ENCODE measurements at places on chromosomes 4 and X.
A peak's percentile ranks its signal among the peaks of the same experiment; 100 is the strongest.

GRCh38 chrX:65034292-65034667 lies 58.0 kb upstream of the ZC4H2 start:
- no peak for DNase-seq

DNA sequence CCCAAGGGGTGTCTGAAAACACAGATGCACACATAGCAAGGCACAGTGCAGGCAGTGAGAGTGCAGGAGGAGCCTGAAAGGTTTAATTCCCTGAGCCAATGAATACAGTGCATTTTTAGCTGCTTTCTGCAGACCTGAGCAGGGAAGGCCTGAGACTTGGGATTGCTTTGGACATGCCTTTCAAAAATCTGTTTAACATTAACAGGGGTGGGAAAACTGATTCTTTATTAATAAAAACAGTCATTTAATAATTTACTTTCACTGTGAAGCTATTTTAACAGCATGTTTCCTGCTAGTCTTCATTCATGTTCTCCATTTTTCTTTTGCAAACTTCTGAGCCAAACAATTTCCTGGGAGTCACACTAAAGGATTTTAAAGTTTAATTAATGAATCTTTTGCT lies 488.1 kb downstream of the SMARCA1 start:
- DNase-seq = no peak

DNA sequence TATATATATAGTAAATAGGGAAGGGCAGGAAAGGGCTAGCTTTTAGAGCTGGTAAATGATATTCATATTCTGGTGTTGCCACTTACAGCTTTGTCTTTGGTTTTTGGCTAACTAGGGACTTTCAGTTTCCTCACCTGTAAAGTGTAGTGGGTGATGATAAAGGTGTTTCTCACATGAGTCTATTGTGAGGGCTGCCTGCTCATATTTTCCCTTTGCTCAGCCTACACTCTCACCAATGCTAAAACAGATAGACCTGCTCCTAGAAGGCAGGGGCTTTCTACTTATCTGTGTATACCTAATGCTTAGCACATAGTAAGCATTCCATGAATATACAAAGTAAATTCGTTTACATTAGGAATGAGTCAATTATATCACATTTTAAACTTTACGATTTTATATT lies 137.2 kb upstream of the HS3ST1 start:
- no peak for DNase-seq

DNA sequence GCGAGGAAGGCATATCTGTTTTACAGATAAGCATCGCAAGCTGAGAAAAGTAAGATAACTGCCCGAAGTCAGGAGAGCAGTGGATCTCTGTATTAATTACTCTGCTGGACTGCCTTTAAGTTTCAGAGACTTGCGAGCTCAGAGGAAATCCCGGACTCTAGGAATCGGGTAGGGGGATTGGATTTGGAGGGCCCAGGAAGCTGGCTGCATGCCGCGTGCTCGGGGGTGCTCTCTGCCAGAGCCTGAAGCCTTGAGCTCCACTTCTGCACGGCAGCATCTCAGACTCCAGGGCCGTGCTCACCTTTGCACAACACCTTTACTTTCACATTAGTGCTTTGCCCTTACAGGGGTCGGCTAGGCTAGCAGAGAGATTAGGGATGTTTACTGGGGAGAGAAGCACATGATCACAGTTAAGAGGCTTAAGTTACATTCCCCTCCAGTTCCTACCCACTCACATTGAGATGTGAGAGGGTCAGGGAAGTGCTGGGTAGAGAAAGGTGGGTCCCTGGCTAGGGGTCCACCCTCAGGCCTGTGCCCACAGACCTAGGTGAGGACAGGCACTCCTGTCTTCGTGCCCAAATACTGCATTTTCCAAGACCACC lies 57.0 kb downstream of the TRIML1 start:
- DNase-seq = no peak

GRCh38 chr4:19486400-19486799 lies 765.3 kb upstream of the SLIT2 start:
- DNase-seq = no peak

- DNase-seq = peak; percentile 59
These were observed 427 bp downstream of the NKX1-1 start for GRCh38 chr4:1405636-1406393.

DNA sequence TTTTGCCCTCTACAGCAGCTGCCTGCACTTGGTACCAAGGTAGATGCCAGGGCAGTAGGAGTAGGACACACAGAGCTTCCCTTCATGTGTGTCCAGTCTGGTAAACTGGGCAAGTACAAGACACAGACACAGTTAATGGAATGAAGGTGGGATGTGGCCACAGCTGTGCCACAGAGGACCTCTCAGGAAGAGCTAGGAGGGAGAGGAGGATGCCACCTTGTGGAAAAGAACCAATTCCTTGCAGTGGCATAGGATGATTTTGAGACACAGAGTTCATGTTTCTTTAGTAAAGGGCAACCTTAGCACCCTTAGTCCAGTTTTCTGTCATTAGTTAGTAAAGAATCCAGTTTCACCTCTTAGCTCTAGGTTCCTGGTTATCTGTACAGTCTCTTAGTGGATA lies 36.3 kb upstream of the TBC1D14 start:
- DNase-seq = no peak

GRCh38 chr4:8164194-8164565 lies 5.6 kb upstream of the ABLIM2 start:
- no peak for DNase-seq

DNA sequence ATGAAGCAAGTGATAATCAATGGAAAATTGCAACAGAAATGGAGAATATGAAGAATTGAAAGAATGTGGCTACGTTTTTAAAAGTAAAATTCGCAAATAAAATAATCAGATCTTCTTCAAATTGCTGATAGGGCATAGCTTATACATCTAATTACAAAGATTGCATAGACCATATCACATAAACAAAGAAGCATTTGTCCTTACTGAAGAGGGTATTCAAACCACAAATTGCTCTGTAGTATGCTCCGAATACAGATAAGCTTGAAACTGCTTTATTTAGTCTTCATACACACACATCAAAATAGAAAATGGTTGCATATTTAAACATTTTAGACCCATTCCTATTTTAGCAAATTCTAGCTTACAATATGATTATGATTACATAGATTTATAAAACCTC lies 206.7 kb upstream of the SLIT2 start:
- no peak for DNase-seq

DNA sequence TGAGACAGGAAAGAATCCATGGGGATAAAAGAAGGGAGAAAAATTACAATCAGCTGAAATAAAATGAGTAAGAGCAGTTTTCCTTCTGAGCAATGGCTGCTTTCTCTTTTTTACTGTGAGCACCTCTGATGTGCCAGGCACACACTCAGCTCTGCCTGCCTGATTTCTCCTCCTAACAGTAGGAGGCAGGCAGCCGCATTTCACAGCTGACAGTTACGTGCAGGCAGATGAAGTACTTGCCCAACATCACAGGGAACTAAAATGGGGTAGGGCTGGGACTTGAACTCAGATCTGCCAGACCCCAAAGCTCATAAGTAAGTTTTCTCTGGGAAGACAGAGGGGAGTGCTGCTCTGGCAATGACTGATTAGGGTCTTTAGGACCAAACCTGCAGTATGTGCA lies 54.6 kb downstream of the C4orf50 start:
- no peak for DNase-seq

GRCh38 chr4:6881908-6882307 lies 27.7 kb upstream of the TBC1D14 start:
- DNase-seq = no peak

- DNase-seq = no peak
These were observed 8.9 kb downstream of the LEF1 start for GRCh38 chr4:108159845-108160244.

DNA sequence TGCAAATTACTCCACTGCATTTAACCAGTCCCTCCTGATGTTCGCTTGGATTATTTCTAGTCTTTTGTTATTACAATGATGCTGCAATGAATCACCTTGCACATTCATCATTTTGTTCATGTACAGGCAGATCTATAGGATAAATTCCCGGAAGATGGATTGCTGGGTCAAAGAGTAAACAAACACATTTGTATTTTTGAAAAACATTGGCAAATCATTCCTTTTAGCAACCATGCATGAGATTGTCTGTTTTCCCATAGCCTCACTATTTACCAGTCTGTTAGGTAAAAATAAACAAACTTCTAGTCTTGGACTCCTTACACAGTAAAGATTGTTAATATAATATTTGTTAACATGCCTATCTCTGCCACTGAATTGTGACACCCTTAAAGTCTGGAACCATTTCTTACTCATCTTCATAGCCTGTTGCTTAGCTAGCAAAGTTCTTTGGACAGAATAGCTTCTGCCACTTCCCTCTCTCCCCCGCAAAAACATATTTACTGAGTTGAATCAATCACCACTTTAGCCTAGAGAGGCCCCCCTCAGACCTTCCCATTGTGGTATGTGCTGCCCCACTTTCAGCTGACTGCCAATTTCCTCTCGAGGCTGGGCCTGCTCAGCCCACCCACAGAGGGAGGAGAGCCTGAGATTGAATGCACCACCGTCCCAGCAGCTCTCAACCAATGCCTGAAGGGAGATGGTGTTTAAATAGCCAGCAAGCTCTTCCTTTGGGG lies 108.4 kb upstream of the ATXN3L start:
- no peak for DNase-seq

DNA sequence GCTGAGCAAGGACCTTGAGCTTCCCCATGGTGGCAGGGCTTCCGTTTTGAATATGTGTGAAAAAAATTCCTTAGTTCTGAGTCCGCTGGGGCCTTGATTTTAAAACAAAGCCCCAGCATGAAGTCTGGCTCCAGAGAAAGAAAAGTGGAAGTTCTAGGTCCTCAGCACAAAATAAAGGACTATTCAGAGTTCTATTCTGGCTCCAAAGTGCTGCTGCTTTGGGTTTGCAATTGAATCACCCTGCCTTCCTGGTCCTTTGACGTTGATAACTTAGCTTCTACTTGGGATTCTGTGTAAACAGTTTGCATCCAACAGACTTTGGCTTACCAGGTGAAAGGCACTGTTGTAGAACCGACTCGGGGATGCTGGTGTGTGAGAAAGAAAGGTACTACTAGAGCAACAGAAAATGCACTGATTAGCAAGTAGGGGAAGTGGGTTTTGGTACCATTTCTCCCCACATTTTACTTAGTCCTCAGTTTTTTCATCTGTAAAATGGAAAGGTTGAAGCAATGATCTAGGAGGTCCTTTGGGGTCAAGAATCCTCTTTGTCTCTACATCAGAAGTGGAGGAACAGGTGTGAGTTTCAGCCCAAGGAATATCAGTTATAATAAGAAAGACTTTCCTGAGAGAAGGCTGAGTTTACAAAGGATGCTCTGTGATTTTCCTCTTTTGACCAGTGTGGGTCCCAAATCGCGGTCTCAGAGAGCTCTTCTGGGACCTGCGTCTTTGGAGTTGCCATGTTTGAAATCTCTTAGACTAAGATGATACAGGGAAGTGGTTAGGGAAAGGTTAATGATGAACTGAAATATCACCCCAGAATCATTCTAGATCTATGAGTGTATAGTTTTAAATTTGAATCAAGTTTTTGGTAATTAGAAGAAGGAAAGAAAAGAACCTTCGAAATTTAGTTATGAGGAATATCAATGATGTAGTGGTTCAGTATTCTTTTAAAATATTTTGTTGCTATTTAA lies 28.2 kb downstream of the IGFBP7 start:
- DNase-seq = no peak

GRCh38 chrX:118861338-118861737 lies 37.7 kb downstream of the ZCCHC12 start:
- DNase-seq = no peak

GRCh38 chr4:185307136-185307950 lies 88.4 kb downstream of the LRP2BP start:
- no peak for DNase-seq

GRCh38 chr4:25169446-25169845 lies 9.2 kb upstream of the SEPSECS start:
- no peak for DNase-seq

DNA sequence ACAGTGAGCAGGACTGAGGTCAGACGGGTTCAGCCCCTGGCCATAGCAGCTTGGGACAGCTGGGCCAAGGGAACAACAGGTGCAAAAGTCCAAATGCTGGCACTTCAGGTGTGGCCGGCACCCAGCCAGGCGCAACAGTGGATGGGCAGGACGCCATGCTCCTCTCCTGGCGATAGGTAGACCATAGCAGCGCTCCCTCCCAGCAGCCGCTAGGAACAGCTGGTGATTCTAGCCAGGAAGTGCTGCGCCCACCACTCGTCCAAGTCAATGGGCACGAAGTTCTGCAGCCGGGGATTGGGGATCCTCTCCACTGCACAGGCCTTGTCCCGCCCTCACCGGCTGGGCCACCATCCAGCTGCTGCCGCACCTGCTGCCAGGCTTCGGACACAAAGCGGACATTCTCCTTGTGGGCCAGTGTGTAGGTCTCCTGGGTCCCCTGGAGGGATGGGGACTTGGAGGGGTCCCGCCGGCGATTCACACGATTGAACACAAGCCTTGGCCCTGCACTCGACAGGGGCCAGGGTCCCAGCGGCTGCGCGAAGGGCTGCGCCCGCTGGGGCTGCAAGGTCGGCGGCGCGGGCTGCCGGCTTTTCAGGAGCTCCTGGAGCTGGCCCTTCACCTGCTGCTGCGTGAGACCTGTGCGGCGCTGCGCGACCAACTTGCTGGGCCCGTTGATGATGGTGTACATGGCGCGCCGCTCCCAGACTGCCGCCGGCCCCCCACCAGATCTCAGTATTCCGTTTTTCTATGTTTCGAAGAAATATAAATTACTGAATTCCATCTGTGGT lies 227.5 kb upstream of the STK26 start:
- no peak for DNase-seq

GRCh38 chrX:29852767-29853166 lies 362.6 kb upstream of the MAGEB2 start:
- DNase-seq = no peak

GRCh38 chr4:7424553-7425111 lies 10.1 kb downstream of the PSAPL1 start:
- no peak for DNase-seq

DNA sequence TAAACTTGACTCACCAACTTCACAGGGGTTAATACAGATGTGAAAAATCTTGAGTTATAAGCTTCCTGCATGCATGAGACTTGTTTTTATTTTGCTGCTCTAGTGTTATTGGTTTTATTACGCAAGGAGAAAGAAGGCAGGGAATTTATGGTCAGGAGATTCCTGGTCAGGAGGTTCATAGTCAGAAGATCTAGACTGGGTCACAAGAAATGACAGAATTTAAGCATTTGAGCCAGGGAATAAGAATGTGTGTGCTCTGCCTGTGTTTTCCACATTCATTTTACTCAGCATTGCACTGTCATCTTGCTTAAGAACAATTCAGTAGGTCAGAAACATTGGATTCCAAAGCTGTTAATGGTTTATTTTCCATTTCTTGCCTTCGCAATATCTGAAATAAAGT lies 2522.1 kb downstream of the ARAP2 start:
- DNase-seq = no peak

GRCh38 chrX:8971116-8971515 lies 62.8 kb downstream of the FAM9B start:
- no peak for DNase-seq
